Spinal cord (tissue), 10 donors: ENCODE measurements at places on chromosomes 6 and 20.

DNA sequence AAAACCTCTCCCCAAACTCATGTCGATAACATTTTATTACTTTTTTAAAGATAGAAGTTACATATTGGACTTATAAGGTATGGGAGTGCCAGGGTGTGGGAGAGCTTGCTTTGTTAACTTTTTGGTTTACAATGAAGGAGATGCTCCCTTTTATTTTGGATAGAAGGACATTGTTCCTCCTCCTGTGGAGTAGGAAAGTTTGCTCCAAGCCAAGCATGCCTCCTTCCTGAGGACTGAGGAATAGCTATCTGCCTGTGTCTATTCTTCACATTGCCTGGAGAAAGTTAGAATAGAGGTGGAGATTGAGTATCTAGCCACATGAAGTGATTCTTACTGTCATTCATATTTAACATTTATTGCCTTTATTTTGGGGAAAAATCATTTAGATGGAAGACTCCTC lies 71.9 kb downstream of the EYA4 start:
- no peak for DNase-seq

GRCh38 chr6:37516920-37517405 lies 17.3 kb upstream of the CCDC167 start:
- DNase-seq, result no peak

- DNase-seq, result no peak
These were observed 25.9 kb downstream of the GLP1R start for GRCh38 chr6:39074486-39074885.

- DNase-seq, result no peak
These were observed 110.0 kb downstream of the MAP7 start for GRCh38 chr6:136440203-136440602.

GRCh38 chr6:2378046-2378657 lies 132.7 kb upstream of the GMDS start:
- no peak for DNase-seq

GRCh38 chr20:16606468-16607070 lies 33.3 kb upstream of the KIF16B start:
- DNase-seq, result no peak
